ENCODE measurements at places on chromosomes 4 and X. TPM values are rescaled to one million over a fixed set of nuclear protein-coding genes. Genes with fewer than 3 reads are reported as not detected.

The EDA2R gene
- 3.4 TPM for total RNA-seq

The DDIT4L gene
- 0.75 TPM for total RNA-seq

The MAOA gene
- total RNA-seq = 636 TPM

The PNMA6F gene
- total RNA-seq = not detected

The STAP1 gene
- not detected for total RNA-seq

The GPM6B gene
- total RNA-seq = 57.2 TPM

The CT45A10 gene
- total RNA-seq = not detected

The CXCL10 gene
- not detected for total RNA-seq

The CLCN5 gene
- 4.2 TPM for total RNA-seq

The DMRTC1 gene
- total RNA-seq = not detected

- H3K4me1 ChIP-seq = peaks cover 8% of the 10 kb centered on the region
- H3K27ac ChIP-seq = no peak overlapping the region
- no peaks in the 10 kb centered on the region for H3K36me3 ChIP-seq
- no peak overlapping the region for H3K4me3 ChIP-seq
These were observed 4.0 kb upstream of the SLC34A2 start for GRCh38 chr4:25651682-25652081.

- no peak for DNase-seq
- H3K36me3 ChIP-seq = peaks cover 42% of the 10 kb centered on the region
- H3K4me3 ChIP-seq = peak overlapping the region; percentile 23
- peak overlapping the region; percentile 67 for H3K27ac ChIP-seq
These were observed 64.0 kb downstream of the PTTG2 start for GRCh38 chr4:38024206-38024509.

- no peak overlapping the region for H3K27ac ChIP-seq
- no peak for DNase-seq
- no peaks in the 10 kb centered on the region for H3K4me1 ChIP-seq
- no peaks in the 10 kb centered on the region for H3K36me3 ChIP-seq
- H3K4me3 ChIP-seq = no peak overlapping the region
These were observed 408.2 kb upstream of the INTU start for GRCh38 chr4:127224556-127224955.

DNA sequence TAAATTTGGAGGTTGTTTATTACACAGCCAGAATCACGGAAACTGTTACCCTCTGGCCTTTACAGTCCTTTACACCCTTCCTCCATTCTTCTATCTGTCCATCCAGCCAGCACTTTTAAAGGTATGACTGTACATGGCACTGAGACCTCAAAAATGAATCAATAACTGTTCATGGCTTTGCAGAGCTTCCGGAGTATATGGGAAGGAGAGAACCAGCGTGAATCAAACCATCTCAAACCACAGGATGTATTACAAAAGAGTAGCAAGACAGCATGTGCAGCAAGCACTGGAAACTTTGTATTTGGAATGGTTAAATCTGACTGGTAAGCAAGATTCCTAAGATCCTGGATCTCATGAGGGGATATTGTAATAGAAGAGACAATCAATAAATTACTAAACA is 228.5 kb upstream of the CASK start:
- no peaks in the 10 kb centered on the region for H3K27me3 ChIP-seq
- H3K4me1 ChIP-seq = no peaks in the 10 kb centered on the region
- H3K27ac ChIP-seq = no peak overlapping the region
- no peaks in the 10 kb centered on the region for H3K36me3 ChIP-seq
- no peak for DNase-seq

GRCh38 chr4:101304916-101305315 is 42.4 kb downstream of the PPP3CA start:
- H3K36me3 ChIP-seq = no peaks in the 10 kb centered on the region
- H3K27ac ChIP-seq = no peak overlapping the region
- no peaks in the 10 kb centered on the region for H3K27me3 ChIP-seq
- H3K4me3 ChIP-seq = no peak overlapping the region
- DNase-seq = no peak

DNA sequence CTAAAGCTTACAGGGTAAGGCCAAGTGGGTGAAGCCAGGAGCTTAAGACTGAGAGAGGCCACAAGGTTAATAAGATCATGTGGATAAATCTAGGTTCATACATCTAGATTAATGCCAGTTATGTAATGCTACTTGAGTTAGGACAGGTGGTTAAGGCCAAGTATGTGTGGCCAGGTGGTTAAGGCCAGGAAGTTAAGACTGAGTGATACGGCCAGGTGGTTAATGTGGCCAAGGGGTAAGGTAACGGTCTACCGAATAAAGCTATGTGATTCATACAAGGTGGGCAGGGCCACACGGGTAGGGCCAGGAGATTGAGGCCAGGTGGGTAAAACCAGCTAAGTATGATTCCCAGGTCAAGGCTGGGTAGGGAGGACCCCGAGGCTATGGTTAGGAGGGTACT is 223.0 kb downstream of the TACR3 start:
- no peak overlapping the region for H3K27ac ChIP-seq
- no peak overlapping the region for H3K4me3 ChIP-seq
- H3K4me1 ChIP-seq = no peaks in the 10 kb centered on the region
- H3K27me3 ChIP-seq = no peaks in the 10 kb centered on the region
- no peaks in the 10 kb centered on the region for H3K36me3 ChIP-seq

GRCh38 chr4:110508827-110509710 is 33.1 kb downstream of the ENPEP start:
- no peak overlapping the region for H3K27ac ChIP-seq
- no peak for DNase-seq
- H3K27me3 ChIP-seq = no peaks in the 10 kb centered on the region
- H3K36me3 ChIP-seq = no peaks in the 10 kb centered on the region

DNA sequence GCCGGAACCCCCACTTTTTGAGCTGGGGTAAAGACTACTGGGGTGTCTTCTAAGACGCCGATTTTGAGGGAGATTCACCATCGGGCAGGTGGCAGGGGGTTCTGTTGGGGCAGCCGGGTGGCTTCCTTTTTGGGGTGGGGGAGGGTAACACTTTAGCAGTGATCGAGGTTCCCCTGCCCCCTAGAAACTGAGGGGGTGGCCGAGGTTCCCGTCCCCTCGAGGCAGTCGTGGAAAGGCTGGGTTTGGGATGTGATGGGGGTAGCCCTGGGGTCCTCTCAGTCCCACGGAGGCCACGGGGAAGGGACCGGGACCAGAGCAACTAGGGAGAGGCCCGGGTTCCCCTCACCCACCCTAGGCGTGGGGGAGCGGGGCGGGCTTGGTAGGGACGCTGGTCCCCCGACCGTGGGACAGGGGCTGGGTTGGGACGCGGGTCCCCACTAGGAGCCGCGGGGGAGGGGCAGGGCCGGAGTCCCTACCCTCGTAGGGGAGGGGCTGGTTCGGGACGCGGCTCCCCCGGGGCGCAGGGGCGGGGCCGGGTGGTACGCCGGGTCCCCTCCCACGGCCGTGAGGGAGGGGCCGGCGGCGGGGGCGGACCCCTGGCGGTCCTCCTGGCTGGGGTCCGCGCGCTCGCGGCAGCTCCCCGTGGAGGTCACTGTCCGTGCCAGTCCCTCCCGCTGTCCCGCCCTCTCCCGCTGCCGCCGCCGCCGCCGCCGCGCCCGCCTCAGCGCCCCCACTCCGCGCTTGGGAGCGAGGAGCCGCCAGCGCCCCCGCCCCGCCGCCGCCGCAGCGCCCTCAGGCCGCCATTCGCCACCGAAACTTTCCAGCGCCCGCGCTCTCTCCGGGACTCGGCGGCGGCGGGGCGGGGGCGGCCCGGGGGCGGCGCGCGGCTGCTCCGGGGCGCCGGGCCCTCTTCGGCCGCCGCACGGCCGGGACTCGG is at the start of gene TBL1X:
TSS of gene TBL1X (plus strand) at position 624 of the 937 bp plus-strand sequence. CDS start 188,529 bp downstream, outside the sequence.
- H3K27me3 ChIP-seq = no peaks in the 10 kb centered on the region
- DNase-seq = no peak
- H3K4me1 ChIP-seq = peaks cover 43% of the 10 kb centered on the region
- peak within 1 kb of the TSS; percentile 89 for H3K27ac ChIP-seq
- H3K4me3 ChIP-seq = peak within 1 kb of the TSS; percentile 65

- no peak overlapping the region for H3K4me3 ChIP-seq
- no peaks in the 10 kb centered on the region for H3K4me1 ChIP-seq
- no peak overlapping the region for H3K27ac ChIP-seq
- no peaks in the 10 kb centered on the region for H3K36me3 ChIP-seq
These were observed 180.9 kb downstream of the SMIM20 start for GRCh38 chr4:26094911-26095310.

GRCh38 chr4:44806071-44806470 is 79.7 kb upstream of the GNPDA2 start:
- no peak for DNase-seq
- H3K36me3 ChIP-seq = no peaks in the 10 kb centered on the region
- H3K4me1 ChIP-seq = no peaks in the 10 kb centered on the region
- H3K27ac ChIP-seq = no peak overlapping the region
- no peak overlapping the region for H3K4me3 ChIP-seq

- DNase-seq = no peak
- peak overlapping the region; percentile 73 for H3K4me3 ChIP-seq
- H3K36me3 ChIP-seq = no peaks in the 10 kb centered on the region
- H3K4me1 ChIP-seq = peaks cover 34% of the 10 kb centered on the region
- no peaks in the 10 kb centered on the region for H3K27me3 ChIP-seq
These were observed 1.1 kb downstream of the OGT start for GRCh38 chrX:71533851-71534561.

DNA sequence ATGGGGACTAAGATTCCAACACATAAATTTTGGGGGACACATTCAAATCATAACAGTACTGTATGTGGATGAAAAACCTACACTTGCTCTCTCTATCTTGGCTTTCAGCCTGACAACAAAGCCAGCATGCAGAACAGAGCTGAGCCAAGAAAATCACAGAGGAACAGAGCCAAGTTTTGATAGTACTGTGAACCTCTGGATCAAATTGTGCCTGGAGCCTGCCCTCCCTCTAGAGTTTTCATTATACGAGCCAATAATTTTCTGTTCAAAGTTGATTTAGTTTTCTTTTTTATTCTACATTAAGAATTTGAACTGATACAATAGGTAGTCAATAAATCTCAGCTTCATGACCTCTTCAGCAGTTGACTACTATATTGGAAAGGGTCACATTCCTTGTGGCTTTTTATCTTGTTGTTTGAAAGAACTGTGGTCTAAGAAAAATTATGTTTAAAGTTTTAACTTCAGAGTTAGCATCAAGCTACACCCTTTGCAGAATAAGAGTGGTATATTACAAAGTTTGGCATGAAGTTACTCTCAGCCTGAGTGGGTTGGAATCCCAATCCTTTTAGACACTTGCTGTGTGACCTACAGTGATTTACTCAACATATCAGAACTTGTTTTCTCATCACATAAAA is 31.1 kb downstream of the GRID2 start:
- H3K27ac ChIP-seq = no peak overlapping the region
- H3K4me3 ChIP-seq = no peak overlapping the region
- H3K27me3 ChIP-seq = no peaks in the 10 kb centered on the region
- peaks cover 15% of the 10 kb centered on the region for H3K4me1 ChIP-seq
- no peak for DNase-seq

DNA sequence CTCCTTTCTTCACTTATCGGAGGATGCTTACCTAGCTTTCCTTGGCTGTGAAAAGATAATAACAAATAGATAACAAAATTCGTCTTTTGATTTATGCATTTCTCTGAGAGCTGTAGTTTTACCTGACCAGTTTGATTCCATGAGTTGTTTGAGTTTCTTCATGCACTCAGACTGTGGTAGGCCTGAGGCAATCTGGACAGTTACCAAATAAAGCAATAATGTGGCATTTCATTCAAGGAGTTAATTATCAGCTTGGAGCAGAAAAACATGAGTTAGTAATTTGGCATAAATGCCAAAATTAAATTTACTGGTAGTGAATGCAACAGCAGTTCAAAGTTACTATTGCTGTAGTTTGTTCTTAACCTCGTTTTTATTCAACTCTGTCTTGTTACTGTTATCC is 53.5 kb downstream of the FABP2 start:
- H3K36me3 ChIP-seq = peaks cover 66% of the 10 kb centered on the region
- DNase-seq = no peak
- no peaks in the 10 kb centered on the region for H3K27me3 ChIP-seq
- H3K4me3 ChIP-seq = no peak overlapping the region
- no peaks in the 10 kb centered on the region for H3K4me1 ChIP-seq

DNA sequence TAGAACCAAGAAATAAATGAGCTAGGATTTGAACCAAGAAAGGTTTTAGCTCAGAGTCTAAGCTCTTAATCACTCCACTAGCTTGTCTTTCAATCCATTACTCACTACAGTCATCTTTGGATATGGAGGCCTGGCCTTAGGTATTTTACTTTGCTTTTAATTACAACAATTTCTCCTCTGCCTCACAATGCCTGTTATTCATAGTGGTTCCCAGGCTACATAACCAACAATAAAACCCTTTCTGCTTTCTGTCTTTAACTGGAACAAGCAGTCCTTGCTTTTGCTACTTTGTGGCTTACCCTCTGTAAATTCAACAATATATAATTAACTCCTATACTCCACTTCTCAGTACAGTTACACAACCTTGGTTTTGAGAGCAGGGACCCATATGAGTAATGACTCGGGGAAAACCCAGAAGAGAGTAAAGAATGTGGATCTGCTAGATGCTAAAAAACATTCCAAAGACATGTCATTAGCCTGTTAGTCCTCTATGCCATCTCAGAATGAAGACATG is 94.7 kb upstream of the NAP1L5 start:
- DNase-seq = no peak
- no peaks in the 10 kb centered on the region for H3K4me1 ChIP-seq
- peaks cover 25% of the 10 kb centered on the region for H3K36me3 ChIP-seq
- H3K27me3 ChIP-seq = no peaks in the 10 kb centered on the region

DNA sequence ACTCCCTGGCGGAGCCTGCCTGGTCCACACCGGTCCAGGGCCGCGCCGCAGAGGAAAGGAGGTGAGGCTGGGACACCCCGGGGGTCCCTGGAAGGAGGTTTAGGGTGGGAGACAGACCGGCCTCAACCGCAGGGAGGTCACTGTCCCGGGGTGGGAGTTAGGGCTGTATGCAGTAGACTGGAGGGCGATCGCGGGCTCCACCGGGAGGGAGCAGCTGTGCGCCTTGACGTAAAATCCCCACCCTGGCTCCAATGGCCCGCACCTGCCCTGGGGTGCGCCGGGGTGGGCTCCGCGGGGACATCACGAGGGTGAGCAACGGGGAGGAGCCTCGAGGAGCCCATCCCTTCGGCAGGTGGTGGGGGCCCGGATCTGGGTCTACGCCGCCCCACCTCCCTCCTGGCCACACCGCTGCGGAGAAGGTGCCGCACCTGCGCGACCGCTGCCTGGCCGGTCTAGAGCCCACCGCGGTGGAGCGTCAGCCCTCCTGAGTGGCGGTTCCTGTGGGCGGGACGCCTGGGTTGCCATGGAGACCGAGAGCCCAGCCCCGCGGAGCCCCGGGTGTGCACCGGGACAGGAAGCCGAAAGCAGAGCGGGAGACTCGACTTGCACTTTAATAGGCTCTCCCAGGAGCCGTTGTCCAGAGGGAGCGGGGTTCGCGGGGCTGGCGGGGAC is 105.1 kb downstream of the ADRA2C start:
- peaks cover 12% of the 10 kb centered on the region for H3K4me1 ChIP-seq
- H3K27me3 ChIP-seq = peaks cover 27% of the 10 kb centered on the region
- no peak for DNase-seq
- no peak overlapping the region for H3K27ac ChIP-seq
- no peak overlapping the region for H3K4me3 ChIP-seq

DNA sequence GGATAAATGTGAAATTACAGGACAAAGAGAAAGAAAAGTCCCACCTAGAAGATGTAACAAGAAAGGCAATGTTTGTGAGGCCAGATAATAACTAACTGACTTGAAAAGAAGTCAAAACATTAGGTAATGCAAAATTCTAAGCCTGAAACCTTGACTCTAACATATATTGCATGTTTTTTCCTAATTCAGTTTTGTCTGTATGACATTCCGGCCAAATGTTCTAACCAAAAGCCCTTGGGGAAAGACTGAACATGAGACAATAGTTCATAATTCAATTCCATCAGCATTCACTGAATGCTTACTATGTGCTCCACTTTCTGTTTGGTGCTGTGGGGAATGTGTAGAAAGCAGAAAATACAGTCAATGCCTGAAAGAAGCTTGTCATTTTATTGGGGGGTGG is 84.8 kb upstream of the PLAC1 start:
- H3K4me3 ChIP-seq = no peak overlapping the region
- H3K4me1 ChIP-seq = peaks cover 8% of the 10 kb centered on the region
- H3K27me3 ChIP-seq = no peaks in the 10 kb centered on the region
- DNase-seq = no peak
- no peak overlapping the region for H3K27ac ChIP-seq
